Central memory CD4-positive, alpha-beta T cell (primary cell): ENCODE measurements at places on chromosomes 16 and 17.

DNA sequence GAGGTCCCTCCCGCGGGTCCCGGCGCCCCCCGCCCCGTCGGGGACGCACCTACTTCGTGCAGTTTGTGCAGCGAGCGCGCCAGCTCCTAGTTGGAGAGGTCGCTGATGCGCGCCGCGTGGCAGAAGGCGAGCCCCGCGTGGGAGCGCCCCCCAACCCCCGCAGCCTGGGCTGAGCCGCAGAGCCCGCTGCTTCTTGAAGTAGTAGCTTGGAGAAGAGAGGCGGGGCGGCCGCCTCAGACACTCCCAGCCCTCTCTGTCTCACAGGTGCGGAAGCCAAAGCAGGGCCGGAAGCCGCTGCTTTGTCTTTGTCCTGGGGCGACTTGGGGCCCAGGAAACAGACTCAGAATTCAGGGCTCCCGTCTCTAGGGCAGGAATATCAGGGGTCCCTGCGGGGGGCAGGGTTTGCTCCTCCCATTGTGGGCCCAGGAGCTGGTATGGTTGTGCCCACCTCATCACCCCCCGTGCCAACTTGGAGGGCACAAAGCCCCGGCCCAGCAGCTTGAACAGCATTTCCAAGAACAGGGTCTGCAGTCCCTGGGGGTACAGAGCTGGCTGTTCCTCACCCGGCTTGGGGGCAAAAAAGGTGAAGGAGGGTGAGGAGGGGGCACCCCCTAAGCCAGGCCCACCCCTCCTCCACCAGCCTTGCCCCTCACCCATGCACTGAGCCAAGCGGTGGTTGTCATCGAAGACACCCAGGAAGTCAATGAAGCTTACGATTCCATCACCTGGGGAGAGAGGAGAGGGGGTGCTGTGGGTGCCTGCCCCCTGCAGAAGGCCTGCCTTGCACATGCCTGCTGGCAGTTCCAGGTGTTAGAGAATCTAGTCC is 13.5 kb downstream of the SPATA32 start:
- DNase-seq, result peak; percentile 86

- DNase-seq, result no peak
Observed at GRCh38 chr16:77223184-77223583, 24.0 kb downstream of the SYCE1L start.

DNA sequence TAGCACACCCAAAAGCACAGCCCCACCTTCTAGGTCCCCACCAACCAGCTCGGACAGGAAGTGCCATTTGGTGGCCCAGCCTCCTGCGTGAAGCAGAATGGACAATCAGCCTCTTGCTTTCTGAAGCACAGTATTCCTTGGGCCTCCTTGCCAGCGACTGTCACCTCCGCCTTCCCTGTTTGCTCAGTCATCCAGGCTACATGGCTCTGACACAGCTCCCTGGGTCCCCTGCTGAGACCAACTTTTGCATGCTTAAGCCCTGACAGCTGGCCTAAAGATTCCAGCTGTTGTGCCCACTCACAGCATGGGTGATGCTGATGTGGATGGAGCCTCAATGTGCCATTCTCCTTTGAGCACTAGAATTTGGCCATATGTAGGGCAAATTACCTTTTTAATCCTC is 4.5 kb upstream of the CACNG5 start:
- DNase-seq, result no peak

DNA sequence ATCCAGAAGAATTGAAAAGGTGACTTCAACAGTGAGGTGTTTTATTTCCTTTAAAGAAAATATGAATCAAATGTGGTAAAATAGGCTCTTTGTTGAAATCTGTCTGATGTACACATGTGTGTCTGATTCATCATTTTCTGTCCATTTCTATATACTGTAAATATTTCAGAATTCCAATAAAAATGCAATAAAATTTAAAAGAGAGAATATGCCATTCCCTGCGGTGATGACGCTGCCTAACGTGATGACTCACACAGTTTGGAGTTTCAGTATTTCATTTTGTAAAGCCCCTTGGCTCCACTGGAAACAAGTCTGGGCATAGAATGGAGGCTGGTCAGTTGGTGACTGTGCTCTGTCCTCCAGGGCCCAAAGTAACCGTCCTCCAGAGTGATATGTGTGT is 482.5 kb upstream of the CDH5 start:
- DNase-seq, result no peak

GRCh38 chr16:80577485-80578280 is 36.9 kb downstream of the DYNLRB2 start:
- no peak for DNase-seq

- no peak for DNase-seq
Observed at GRCh38 chr16:49940464-49941224, 84.4 kb upstream of the CNEP1R1 start.

- no peak for DNase-seq
Observed at GRCh38 chr17:48770954-48771353, 42.4 kb upstream of the HOXB13 start.

DNA sequence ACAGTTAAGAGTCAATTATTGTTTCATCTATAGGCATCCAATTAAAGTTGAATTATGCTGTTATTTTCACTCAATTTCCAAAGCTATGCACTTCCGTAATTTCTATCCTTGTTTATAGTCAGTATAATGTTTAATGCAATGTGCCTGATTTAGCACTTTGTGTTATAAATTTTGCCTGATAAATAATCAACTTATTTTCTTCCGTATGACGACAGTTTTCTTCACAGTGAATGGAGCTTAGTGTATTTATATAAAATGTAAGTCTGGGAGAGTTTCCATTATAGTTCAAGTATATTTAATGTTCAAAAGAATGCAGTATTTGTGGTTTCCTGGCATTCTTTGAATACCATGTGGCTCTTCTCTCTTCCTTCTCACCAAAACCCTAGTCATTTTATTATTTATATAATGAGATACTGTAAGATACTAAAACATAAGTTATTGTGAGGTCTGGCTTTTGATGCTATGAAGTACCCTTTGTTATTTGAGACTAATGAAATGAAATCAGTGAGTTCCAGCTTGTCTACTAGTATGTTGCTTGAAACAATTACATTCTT is 240.6 kb downstream of the PRKCA start:
- no peak for DNase-seq

GRCh38 chr17:2084036-2084765 is 29.3 kb downstream of the HIC1 start:
- no peak for DNase-seq

DNA sequence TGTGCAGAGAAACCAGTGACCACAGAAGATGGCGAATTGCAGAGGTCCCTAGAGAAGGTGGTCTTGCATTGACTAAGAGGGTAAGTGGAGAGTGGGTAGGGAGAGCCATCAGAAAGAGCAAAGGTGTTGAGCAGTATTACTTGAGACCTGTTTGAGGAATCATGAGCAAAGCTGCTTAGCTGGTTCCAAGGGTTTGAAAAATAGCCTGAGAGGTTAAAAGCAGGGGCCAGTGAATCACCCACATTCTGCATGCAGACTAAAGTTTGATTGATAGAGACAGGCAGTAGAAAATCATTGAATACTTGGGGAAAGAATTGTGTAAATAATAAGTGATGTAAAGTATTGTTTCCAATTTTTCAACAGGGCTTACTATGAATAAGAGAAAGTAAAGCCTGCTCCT is 34.0 kb upstream of the KCNJ16 start:
- no peak for DNase-seq

DNA sequence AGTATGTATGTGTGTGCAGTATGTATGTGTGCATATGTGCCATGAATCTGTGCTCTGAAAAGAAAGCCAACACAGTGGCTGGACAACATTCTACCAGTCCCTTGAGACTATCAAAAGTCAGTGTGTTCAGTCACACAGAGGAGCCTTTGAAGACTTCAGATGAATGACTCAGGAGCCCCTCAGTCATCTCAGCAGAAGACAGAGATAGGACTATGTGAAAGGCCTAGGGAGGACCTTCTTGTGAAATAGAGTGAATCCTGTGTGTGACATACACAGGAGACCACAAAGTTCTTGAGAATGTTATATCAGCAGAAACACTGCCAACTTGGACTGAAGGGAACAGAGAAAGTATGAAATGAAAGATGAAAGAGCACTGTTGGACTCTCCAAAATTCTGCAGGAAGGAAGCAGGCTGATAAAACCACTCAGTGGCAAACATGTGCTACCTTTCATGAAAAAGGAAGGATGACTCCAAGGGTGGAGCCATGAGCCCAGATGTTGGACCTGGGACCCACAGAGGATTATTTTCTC is 108.4 kb downstream of the METRNL start:
- no peak for DNase-seq

DNA sequence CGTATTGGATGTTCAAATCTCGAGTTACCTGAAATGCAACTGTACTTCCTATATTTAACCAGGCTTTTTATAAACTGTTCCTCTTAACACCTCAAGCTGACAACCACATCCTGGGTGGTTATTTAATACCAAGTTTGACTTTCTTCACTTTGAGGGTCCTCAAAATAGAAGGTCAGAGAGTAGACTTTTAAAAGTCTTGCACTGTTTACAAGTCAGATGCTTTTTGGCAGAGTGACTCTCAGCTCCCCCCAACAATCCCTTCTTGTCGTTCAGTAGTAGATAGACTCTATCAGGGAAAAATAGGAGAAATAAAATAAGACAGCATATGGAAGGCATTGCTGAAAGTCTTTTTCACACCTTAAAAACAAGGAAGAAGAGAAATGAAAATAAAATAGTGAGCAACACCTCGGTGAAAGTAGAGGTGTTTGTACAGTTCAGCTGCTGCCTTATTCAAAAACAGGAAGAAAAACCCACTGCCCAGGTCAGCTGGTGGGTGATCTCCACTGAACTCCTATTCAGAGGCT is 650.4 kb downstream of the WWOX start:
- peak; percentile 18 for DNase-seq

- no peak for DNase-seq
Observed at GRCh38 chr17:79850571-79851460, 11.6 kb upstream of the CBX4 start.

DNA sequence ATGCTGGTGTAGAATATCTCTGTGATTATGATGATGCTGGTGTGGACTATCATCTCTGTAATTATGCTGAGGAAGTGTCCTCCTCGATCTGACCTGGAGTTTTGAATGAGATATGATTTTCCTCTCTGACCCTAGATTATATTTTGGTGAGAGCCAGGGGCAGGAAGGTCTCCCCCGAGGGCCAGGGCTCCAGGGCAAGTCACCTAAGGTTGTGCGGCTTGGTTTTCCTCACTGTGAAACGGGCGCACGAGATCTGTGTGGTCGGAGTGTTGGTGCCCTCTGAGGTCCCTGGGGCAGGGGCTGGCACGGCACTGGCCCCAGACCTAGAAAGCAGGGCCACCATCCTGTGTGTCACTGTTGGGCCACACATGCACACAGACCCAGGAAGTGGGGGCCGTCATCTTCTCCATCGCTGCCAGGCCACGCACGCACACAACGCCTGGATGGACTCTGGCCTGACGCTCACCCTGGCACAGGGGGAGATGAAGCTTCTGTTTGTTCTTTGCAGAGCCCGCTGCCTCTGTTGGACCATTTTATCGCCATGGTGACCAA is 67.7 kb upstream of the ZNF469 start:
- DNase-seq, result no peak

- DNase-seq, result no peak
Observed at GRCh38 chr17:164303-165235, 16.9 kb downstream of the DOC2B start.

DNA sequence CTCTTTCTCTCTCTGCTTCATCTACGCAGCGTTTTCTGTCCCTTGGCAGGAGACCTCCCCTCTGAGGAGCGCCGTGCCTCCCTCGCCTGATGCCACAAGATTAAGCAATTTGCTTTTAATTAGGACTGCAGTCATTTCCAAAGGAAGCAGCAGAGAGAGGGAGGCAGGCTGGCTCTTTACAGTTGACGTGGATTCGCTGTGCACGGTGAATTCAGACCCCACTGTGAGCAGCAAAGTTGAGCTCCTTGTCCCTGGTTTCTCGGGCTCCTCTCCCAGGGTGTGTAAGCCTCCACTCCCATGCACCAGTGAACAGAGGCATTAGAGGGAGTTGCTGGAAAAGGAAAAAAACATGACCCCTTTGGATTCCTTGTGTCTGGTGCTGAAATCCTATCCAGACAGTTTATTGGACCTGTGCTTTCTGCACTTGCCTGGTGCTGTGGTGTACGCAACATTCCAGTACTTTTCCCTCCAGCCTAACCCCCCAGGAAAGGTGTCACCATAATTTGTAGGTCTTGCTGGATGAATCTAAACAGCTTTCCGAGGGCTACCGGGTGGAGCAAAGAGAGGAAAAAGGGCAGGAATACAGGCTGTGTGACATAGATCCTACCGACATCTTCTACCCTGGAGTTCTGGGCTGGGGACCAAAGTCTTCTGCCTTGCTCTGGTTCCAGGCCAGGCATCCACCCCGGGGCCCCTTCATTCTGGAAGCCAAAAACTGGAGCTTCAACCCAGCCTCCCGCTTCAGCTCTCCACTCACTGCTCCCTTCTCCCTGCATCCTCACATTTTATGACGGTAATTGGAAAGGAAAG is 171.0 kb downstream of the MAF start:
- DNase-seq, result no peak

GRCh38 chr17:6421700-6422604 is 13.0 kb downstream of the AIPL1 start:
- peak; percentile 54 for DNase-seq

- no peak for DNase-seq
Observed at GRCh38 chr16:84042308-84042878, at the start of gene SLC38A8. SLC38A8 (minus strand) TSS chr16:84042795; CDS start chr16:84042157, 638 bp downstream.

DNA sequence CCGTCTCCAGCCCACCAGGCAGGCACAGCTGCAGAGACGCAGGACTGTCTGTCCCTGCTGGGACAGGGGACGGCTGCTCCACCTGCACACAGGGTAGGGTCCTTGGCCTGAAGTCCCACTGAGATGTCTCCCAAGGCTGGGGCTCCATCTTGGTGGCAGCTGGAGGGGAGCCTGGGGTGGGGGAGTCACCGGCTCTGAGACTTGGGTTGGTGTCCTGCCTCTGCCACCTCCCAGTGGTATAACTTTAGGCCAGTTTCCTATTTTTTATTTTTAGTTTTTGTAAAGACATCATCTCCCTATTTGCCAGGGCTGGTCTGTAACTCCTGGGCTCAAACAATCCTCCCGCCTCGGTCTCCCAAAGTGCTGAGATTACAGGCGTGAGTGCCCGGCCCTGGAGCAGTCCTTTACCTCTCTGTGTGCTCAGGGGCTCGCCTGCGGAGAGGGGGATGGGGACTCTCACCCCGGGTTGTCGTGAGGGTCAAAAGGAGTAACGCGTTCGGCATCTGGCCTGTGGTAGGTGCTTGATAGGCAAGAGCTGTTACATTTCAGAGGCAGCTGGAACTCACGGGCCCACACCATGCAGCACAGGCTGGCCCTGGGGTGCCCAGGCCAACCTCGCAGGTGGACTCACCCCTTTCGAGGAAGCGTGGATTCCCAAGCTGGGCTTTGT is 46.6 kb upstream of the DOC2B start:
- no peak for DNase-seq

- DNase-seq, result peak; percentile 61
Observed at GRCh38 chr16:1363501-1364041, 11.8 kb downstream of the GNPTG start.
